Natural killer cell (primary cell): ENCODE measurements at places on chromosomes 2 and 18. TPM values are rescaled to one million over a fixed set of nuclear protein-coding genes. Genes with fewer than 3 reads are reported as not detected.

The ZNF407 gene
- 36.3 TPM for total RNA-seq

The RTKN gene
- 15.1 TPM for total RNA-seq

The IL18R1 gene
- 58.8 TPM for total RNA-seq

The C18orf63 gene
- total RNA-seq, result not detected

DNA sequence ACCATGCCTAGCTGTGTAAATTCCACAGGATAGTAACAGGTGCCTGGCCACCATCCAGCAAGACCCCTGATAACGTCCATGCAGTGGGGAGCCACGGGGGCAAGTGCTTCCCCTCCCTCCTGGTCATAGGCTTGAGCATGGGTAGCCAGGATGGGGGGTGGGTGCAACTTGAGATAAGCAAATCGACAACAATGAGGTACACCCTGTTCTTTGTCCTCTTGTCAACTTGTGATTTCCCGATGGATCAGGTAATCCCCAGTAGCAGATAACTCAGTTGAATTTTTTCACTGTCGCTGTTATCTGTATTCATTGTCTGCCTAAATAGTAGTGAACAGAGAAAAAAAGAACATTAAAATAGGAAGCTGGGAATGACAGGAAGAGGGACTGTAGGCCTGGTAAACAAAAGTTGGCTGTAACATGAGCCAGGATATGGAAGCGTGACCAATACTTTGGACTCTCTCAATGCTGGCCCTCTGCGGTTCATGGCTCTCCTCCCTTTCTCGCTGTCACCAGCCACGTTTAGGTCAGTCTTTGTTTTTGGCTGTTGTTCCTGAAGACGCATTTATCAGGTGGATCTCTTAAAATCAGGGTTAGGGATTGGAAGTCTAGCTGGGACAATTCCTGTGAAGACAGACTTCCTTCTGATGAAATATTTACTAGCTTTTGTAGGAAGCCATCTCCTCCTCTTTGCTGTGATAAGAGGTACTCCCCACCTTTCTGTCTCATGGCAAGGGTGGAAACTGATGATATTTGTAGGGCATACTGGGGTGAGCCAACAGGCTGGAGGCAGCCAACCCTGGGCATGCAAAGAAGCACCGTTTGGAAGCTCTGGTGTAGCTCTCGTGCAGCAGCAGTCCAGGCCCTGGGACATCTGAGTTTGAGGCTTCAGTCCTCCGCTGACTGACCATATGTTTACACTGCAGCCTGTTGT, 42.4 kb downstream of the TCF7L1 start:
- DNase-seq, result no peak

DNA sequence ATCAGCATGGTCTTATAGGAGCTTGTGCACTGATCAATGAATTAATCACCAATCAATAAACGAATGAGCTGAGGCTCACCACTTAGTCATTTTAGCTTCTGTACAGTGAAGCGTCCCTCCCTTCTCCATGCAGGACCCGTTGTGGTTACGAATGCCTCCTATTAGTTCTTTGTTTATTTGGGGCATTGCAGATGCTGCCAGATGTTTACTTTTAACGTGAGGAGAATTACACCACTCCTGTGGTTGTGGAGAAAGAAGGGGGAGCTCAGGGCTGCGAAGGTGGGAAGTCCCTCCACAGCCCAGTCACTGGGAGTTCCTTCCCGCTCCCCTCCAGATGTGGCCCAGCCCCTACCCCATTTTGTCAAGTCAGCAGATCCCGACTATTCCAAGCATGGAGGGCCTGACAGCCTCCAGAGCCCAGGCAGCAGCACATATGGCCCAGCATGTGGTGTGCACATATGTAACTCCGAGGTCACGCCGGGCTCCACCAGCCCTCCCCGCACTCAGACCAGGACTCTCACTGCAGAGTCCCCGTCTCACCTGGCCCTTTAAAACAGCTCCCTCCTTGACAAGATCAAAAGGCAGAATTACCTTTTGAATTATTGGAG, 20.9 kb downstream of the PKDCC start:
- no peak for DNase-seq

- no peak for DNase-seq
These were observed 91.5 kb upstream of the LPIN2 start for GRCh38 chr18:3104190-3105054.
